ENCODE measurements at places on chromosomes 12 and 14. TPM values are rescaled to one million over a fixed set of nuclear protein-coding genes. Genes with fewer than 3 reads are reported as not detected.

Gene GALNT16
- total RNA-seq, result 3.7 TPM

Gene POTEM
- not detected for total RNA-seq

Gene LRP1-AS
- total RNA-seq, result not detected

Gene KRT3
- total RNA-seq, result 0.08 TPM

Gene TMPRSS12
- total RNA-seq, result not detected

Gene CLEC2D
- 0.65 TPM for total RNA-seq

Gene OTOGL
- not detected for total RNA-seq

Gene KCNK13
- total RNA-seq, result 0.17 TPM

Gene ALKBH1
- total RNA-seq, result 16.4 TPM

Gene IGFBP6
- 240 TPM for total RNA-seq

Gene MIPOL1
- total RNA-seq, result 3.4 TPM

Gene HOXC9
- 15.9 TPM for total RNA-seq

Gene CPNE6
- 0.16 TPM for total RNA-seq

Gene AJUBA
- 32.6 TPM for total RNA-seq

Gene SVOP
- total RNA-seq, result not detected

Gene FAM186B
- total RNA-seq, result 0.16 TPM

Gene PAPLN
- total RNA-seq, result 5.7 TPM

Gene DUSP16
- total RNA-seq, result 8.3 TPM

Gene MYO1H
- total RNA-seq, result not detected

Gene LRRC10
- total RNA-seq, result not detected

Measured in A549 treated with GW870086 at 1 μM for 4 hours (cell line).